ENCODE measurements at places on chromosomes 5 and 9.

- no peak for DNase-seq
Measured at GRCh38 chr9:2771661-2772060, 54.4 kb downstream of the KCNV2 start.

DNA sequence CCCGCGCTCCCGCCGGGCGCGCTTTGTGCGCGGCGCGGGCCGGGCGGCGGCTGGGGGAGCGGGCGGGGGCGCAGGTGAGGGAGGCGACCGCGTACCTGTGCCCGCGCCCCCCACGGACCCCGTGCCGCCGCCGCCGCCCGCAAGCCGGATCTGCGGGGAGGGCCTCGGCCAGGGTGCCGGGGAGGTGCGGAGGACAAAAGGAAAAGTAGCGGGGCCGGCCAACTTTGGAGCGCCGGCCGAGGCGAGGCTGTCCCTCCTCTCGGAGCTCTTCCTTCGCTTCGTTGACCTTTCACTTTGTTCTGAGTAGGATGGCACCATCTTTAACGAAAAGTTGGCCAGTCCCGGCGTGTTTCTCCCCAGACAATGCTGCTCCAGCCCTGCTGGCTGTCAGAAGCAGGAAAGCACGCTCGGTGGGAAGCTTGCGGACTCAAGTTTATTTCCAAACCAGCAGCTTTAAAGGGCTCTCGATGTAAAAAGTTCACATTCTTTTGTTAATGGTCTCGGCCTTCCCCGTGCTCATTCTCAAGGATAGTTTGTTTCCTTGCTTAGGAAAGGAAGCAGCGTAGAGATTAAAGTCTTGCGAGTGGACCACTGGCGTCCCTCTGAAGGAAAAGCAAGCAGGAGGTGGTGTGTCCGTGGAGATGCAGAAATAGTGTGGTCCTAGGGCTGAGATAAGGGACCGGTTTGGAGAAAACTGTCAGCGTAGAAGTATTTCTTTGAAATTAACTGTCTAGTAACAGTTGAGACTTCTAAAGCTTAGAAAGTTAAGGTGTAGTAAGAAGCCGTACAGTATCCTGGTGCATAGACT is 639 bp downstream of the EHMT1 start:
- no peak for DNase-seq

DNA sequence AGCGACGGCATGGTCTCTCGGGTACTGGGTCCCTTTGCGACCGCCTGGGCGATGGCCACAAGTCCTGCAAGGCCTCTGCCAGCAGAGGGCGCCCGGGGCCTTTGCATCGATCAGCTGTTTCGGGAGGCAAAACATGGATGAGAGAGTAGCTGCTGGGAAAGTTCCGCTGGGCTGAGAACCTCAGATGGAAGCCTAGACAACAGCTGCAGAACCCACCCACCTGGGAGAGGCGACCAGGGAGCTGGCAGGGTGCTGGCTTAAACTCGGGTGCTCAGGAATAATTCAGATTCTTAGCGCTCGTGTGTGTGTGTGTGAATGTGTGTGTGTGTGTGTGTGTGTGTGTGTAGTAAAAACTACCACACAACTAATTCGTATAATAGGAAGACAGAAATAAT is 50.0 kb downstream of the TRIM32 start:
- DNase-seq = peak; percentile 3

GRCh38 chr9:114386361-114386885 is 1.4 kb downstream of the AKNA start:
- DNase-seq = no peak

DNA sequence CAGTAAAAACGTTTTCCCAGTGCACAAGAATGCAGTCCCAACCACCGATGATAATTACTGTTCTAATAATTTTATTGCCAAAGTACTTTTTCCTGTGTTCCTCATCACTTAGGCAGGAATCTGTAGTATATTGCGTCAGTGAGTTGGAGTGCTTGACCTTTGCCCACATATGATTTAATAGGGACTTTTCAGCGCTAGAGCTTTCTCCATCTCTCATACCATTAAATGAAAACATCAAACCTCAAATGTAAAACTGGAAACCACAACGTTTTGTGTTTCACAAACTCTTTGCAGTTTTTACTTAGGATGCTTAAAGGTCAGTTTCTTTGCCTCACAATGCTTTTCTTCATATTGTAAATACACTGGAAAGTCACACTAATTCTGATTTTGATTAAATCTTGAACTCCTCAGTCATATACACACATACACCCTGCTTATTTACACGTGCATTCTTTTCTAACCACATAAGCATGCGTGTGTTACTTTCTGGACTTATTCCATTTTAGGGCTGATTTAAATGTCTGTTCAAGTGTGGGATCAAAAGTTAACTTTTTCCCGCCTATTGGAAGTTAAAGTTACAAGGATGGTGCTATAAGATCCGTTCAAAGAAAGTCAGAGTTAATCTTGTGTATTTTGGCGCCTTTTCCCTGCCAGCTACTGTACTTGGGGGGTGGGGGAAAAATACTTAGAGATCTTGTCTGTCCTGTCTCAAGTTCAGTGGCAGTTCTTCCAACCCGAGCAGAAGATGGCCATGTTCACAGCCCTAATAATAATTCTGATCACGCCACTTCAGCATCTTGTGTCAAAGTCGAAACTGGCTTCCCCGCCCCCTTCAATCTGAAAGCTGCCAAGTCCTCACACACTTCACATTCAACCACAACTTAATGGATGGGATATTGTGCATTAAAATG is 6.6 kb upstream of the NFIB start:
- DNase-seq = no peak
